Endothelial cell of umbilical vein (primary cell): ENCODE measurements at places on chromosomes 4 and X. TPM values are rescaled to one million over a fixed set of nuclear protein-coding genes. Genes with fewer than 3 reads are reported as not detected.

CAPN6 gene
- not detected in 2 replicates for polyA plus RNA-seq

RGN gene
- polyA plus RNA-seq = 0.27 and 0.58 TPM in 2 replicates

SPANXN3 gene
- not detected in 2 replicates for polyA plus RNA-seq

- no peak for DNase-seq
- no peaks in the 10 kb centered on the region for H3K36me3 ChIP-seq
- no peak overlapping the region for H3K4me3 ChIP-seq
- no peak overlapping the region for H3K27ac ChIP-seq
These were observed 135.3 kb upstream of the VCX2 start for GRCh38 chrX:8306291-8306925.

FTHL17 gene
- not detected in 2 replicates for polyA plus RNA-seq
